ENCODE measurements at places on chromosomes 3 and 15.

DNA sequence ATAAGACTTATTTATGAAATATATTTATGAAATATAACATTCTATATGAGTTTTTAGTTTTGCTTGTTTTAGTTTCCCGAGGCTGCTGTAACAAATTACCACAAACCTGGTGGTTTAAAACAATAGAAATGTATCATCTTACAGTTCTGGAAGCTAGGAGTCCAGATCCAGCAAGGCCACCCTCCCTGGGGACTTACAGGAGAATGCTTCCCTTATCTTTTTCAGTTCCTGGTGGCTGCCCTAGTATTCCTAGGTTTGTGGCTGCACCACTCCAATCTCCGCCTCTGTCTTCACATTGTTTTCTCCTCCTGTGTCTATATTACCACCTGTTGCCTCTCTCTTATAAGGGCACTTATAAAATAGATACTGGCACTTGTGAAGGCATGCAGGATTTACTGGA lies 877.8 kb downstream of the TUSC7 start:
- DNase-seq, result no peak

- DNase-seq, result no peak
Measured at GRCh38 chr15:31606931-31607497, 280.4 kb downstream of the KLF13 start.

DNA sequence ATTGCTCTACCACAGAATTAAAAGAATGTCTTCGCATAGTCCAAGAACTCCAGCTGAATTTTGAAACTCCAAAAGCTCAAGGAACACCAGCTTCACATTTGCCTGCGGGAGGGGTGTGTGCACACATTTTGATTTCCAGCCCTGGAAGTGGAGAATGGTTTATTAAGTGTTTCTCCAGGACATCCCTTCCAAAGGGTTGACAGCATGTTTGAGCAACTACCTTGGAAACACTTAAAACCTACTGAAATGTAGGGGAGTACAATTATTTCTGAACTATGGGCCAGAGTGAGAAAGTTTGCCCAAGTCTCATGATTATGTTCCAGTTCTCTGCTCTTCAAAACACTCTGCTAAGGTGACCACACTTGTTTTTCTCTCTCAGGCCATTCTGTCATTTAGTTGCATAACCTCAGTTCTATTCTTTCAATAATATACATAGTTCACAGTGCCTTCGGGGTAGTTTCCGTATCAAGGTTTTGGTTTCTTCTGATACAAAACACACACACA lies 7.9 kb downstream of the ACP3 start:
- DNase-seq, result no peak

- no peak for DNase-seq
Measured at GRCh38 chr3:182739619-182740018, 53.7 kb upstream of the ATP11B start.

DNA sequence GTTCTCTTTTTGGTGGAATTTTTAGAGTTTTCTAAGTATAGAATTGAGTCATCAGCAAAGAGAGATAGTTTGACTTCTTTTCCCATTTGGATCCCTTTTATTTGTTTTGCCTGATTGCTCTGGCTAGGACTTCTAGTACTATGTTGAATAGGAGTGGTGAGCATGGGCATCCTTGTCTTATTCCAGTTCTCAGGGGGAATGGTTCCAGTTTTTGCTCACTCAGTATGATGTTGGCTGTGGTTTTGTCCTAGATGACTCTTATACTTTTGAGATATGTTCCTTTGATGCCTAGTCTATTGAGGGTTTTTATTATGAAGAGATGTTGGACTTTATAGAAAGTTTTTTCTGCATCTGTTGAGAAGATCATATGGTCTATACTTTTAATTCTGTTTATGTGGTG lies 72.5 kb downstream of the TNFAIP8L3 start:
- DNase-seq, result no peak

DNA sequence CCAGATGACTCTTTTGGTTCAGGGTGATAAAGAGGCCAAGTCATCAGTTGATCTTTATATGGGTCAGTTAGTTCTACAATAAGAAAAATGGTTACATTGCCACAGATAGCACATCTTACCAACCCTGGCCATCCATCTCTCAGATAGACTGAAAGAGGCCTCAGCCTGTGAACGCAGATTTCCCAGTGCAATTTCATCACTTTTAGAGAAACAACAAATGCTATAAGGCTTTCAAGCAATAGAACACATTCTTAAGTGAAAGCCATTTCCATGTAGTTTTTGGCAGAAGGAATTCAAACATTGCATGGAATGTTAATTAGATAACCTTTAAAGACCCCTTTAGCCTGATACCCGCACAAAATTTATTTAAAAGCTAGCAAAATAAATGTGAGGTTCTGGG lies 200.6 kb upstream of the ZBTB20 start:
- DNase-seq, result no peak

DNA sequence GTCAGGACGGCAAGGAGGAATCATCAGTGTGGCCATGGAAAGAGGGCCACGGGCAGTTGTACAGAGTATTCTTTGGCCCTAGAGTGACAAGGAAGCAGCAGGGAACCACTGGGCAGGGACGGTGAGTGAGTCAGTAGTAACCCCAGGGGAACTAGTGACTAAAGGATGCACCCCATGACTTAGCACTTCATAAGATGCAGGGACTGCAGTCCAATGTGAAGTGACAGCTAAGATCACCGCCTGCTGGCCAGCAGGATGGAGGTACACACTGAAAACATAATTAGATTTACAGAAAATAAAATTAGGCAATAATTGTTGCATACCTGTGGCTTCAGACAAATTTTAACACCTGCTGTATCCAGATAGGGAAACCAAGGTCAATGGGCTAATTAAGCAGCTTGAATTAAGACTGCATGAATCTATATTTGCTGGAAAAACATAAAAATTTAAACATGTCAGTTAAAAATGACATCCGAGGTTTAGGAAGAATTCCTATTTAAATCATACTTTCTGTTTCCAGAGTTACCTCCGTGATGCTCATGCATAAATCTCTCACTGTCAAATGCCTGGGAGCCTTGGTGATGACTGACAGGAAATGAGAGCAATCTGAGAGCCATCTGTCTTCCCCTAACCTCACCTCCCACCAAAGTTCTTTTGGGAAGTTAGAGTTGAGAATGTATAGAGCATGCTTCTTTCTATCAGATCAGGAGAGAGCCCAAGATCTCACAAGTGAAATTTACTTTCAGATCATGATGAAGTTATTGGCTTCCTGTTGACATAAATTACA lies 56.5 kb downstream of the DCLK3 start:
- DNase-seq, result no peak

DNA sequence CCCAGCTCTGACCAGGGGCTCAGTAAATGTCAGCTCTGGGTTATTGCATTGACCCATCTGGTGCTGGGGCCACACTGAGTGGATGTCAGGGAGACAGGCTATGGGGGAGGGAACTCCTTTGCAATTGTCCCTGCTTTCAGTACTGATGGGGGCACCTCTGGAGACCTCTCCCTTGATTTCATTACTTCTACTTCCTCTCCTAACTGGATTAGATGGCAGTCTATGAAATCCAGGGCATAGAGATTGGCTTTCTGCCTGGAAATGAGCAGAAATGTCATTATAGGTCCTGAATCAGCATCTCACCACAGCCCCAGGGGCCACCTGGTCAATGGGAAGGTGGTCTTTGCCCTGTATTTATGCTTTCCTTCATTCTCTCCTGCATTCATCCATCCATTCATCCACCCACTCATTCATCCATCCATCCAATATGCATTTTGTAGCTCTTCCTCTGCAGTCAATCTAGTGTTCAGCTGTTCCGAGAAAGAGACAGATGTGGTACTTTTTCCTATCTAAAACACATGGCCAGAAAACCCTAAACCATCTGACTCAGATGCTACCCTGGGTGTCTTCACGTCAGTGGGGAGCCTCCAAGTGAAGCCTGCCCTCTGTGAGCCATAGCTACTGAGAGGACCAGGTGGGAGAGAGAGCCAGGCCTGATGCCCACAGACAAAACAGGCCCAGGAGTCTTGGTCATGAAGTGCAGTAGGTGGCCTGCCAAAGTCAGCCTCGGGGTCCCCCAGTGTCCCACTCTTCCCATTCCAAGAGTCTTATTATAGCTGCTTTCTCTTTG lies 57.1 kb downstream of the CCDC33 start:
- DNase-seq, result no peak

DNA sequence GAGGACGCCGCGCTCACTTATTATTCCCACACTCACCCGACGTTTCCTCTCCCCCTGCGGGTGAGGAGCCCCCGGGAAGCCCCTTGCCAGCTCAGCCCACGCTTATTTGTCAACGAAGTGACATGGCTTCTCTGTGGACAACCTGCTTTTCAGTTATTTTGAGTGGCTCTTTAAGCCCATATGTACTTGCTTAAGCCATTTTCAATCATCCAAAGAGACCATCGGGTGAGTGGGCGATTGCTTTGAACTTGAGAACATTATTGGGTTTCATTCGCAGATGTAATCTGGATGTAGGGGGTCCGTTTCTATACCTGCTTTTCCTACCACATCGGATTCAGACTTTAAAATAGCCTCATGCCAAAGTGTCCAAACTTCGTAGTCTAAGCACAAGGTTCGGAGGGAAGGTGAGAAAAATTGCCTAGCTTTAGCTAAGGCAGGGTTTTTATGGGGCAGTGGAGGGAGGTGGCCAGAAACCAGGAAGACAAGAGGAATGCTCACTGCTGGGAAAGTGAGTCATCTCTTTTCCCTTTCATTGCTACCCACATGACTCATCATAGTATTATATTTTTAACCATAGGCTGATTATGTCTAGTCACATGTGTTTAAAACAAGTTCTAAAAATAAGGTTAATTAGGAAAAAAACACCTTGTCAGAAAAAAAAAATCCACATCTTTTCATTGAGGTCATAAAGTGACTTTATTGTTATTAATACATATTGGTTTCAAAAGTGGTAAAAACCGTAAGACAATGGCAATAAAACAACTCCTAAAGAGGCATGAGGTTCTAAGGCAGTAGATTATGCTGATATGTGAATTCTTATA lies 773.1 kb upstream of the NR2F2 start:
- no peak for DNase-seq

- DNase-seq, result no peak
Measured at GRCh38 chr15:81015621-81016488, 15.1 kb downstream of the TLNRD1 start.

DNA sequence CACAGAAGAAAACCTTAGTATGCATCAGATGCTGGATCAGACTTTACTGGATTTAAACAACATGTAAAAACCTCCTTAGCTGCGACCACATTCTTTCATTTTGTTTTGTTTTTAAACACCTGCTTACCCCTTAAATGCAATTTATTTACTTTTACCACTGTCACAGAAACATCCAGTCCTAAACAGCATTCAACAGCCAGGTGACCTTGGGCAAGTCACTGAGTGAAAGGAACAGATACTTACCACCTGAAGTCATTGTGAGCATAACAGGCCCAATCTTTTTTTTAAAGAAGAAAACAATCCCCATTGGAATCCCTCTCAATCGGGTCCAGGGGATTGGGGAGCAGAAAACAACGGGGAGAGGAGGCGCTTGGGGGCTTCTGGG lies 390 bp downstream of the STARD5 start:
- no peak for DNase-seq
